ENCODE measurements at places on chromosomes 16 and 17. TPM values are rescaled to one million over a fixed set of nuclear protein-coding genes. Genes with fewer than 3 reads are reported as not detected.

DNA sequence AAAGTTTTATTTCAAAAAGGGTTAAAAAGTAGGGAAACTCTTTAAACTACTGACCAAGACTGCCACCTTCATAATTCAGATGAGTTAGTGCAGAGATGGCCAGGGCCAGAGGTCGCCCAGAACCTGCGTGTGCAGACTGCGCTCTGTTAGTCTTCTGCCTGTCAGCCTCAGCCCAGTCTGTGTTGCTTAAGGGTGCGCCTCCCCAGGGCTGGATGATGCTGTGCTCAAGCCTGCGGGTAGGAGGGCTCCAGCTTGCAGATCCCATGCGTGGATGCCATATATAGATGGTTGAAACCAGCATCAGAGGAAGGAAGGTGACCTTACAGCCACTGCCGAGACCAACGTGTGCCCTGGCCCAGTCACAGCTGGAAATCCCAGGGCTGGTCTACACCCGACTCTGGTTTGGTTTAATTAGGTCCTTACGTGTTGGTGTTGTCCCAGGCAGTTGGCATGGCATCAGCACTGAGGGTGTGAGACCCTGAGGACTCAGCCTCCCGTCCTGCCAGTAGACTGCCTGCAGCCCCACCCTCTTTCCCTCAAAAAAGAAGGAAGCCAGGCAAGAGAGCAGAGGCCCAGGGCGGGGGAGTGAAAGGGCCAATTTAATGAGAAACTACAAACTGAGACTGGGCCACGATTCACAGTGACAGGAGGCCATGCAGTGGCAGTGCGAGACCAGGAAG, 27.7 kb downstream of the CDIP1 start:
- H3K27ac ChIP-seq = no peak overlapping the region
- no peaks in the 10 kb centered on the region for H3K27me3 ChIP-seq
- H3K4me1 ChIP-seq = peaks cover 51% of the 10 kb centered on the region
- DNase-seq = no peak
- H3K4me3 ChIP-seq = no peak overlapping the region

GRCh38 chr17:37813751-37814150, 68.9 kb upstream of the HNF1B start:
- no peaks in the 10 kb centered on the region for H3K27me3 ChIP-seq
- no peak overlapping the region for H3K4me3 ChIP-seq
- no peak overlapping the region for H3K27ac ChIP-seq
- no peak for DNase-seq
- H3K4me1 ChIP-seq = no peaks in the 10 kb centered on the region
- H3K36me3 ChIP-seq = no peaks in the 10 kb centered on the region

FBXW10B gene
- 0.74 TPM for total RNA-seq

FLYWCH2 gene
- total RNA-seq = 27.8 TPM

GRCh38 chr16:68798398-68798797, 44.9 kb upstream of the TANGO6 start:
- peaks cover 3% of the 10 kb centered on the region for H3K36me3 ChIP-seq
- DNase-seq = no peak
- H3K4me1 ChIP-seq = peaks cover 10% of the 10 kb centered on the region
- H3K27me3 ChIP-seq = no peaks in the 10 kb centered on the region
- no peak overlapping the region for H3K27ac ChIP-seq
